ENCODE measurements at places on chromosomes 1 and 21. TPM values are rescaled to one million over a fixed set of nuclear protein-coding genes. Genes with fewer than 3 reads are reported as not detected.

CYP4A22 gene
- total RNA-seq = not detected

MXRA8 gene
- total RNA-seq = 20.2 TPM

VAV3 gene
- 1.4 TPM for total RNA-seq

KCNJ9 gene
- 0.05 TPM for total RNA-seq

KCNK1 gene
- 25.2 TPM for total RNA-seq

NR1I3 gene
- total RNA-seq = not detected

NPHS2 gene
- not detected for total RNA-seq

ZNF670 gene
- total RNA-seq = 1.5 TPM

SYT14 gene
- total RNA-seq = not detected

C4BPA gene
- not detected for total RNA-seq

ZP4 gene
- total RNA-seq = not detected

ATAD3C gene
- 2.8 TPM for total RNA-seq

CRP gene
- not detected for total RNA-seq

PCSK9 gene
- not detected for total RNA-seq

C8B gene
- total RNA-seq = not detected

C1orf53 gene
- 7.8 TPM for total RNA-seq

LRRC38 gene
- total RNA-seq = 0.30 TPM

ARHGAP30 gene
- 2.4 TPM for total RNA-seq

GRCh38 chr1:162663589-162664106 lies 31.4 kb downstream of the DDR2 start:
- DNase-seq = no peak

- DNase-seq = no peak
Observed at GRCh38 chr1:24266998-24267397, 52.2 kb upstream of the GRHL3 start.

DNA sequence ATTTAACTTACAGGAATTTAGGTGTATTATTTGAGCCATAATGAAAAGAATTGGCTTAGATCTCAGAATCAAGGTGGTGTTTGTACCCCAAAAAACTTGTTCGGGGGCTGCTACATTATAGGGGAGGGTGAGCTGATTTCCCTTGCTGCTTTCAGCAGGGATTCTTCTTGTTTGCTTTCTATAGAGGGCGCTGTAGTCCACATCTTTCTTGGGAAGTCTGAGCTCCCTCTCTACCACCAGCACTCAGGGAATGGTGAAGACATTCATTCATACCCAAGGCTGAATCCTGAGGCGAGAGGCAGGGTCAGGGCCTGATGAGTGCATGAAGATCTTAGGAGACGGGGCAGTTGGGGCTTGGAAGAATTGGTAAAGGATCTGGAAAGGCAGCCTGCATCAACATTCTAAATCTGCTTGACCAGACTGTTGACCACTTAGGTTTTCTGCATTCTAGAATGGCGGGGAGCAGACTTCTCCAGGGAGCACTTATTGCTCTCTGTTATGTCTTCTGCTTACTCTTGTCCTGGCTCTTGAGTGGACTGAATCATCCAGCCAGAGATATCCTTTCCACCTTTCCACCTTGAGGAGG lies 18.9 kb downstream of the SPATA46 start:
- DNase-seq = no peak

DNA sequence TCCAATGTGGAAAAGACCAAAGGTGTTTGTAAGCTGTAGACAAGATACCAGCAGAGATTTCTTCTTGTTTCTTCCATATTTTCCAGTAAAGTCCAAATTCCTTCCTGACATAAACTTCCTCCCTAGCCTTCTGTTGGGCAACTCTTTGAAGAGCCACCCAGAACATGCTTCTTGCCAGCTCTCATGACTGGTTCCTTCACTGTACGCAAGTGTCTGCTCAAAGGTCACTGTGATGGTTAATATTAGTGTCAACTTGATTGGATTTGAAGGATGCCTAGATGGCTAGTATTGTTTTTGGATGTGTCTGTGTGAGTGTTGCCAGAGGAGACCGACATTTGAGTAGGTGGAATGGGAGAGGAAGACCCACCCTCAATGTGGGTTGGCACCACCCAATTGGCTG lies 416.6 kb upstream of the RUNX1 start:
- no peak for DNase-seq

DNA sequence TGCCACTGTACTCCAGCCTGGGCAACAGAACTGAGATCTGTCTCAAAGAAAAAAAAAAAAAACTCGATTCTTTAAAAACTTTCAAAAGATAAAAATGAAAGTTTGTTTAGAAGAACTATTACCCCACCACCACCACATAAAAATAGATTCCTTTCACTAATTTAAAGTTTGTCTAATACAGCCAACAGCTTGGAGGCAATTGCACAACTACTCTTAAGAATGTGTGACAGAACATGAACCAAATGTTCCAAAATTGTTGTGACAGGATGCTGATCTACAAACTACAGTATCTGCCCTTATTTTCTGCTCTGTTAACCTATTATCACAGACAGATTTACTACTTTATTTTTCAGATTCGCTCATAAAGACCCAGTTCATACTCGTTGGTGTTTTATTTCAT lies 5.5 kb upstream of the TGFBR3 start:
- no peak for DNase-seq

DNA sequence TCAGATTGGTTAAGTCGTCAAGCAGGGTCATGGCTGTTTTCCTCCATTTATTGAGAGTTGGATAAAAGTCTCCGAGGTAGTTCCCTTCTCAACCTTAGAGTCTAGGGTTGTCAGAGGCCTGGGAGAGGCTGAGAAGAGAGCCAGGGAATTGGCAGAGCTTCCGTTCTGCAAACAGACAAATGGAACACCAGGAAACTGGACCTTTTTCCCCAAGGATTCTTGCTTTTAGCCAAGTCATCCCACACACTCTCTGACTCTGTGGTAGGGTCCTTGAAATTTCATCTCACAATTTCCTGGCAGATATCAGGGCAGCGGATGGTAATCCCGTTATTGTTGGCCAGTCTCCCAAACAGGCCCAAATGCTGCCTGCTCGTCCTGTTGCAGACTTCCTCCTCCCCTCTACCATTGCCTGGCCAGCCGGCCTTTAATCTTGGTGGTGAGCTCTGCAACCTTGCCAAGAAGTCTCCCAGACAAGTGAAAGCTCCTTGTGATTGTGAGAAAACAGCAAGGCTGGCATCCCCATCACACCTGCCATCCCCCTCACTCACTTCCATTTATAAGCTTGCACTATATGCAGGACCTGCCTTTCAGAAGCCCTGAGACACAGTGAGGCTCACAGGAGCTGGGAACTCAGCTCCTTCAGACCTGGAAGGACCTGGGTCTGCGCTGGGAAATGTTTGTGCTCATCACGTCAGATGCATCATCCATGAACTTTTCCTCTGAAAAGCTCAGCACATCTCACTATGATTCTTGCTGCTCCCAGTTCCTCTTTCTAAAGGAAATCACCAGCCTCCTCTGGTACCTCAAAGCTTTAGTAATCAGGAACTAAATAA lies 13.7 kb upstream of the SRP9 start:
- no peak for DNase-seq

DNA sequence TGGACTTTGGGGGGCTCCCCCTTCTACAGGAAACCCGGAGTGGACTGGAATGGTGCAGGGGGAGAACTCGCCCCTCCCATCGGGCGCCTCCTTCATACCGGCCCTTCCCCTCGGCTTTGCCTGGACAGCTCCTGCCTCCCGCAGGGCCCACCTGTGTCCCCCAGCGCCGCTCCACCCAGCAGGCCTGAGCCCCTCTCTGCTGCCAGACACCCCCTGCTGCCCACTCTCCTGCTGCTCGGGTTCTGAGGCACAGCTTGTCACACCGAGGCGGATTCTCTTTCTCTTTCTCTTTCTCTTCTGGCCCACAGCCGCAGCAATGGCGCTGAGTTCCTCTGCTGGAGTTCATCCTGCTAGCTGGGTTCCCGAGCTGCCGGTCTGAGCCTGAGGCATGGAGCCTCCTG lies at the start of gene TNFRSF14:
Gene TNFRSF14 (plus strand): TSS at position 95 of the 401 bp plus-strand sequence. CDS start 294 bp downstream, at position 389.
- DNase-seq = no peak

DNA sequence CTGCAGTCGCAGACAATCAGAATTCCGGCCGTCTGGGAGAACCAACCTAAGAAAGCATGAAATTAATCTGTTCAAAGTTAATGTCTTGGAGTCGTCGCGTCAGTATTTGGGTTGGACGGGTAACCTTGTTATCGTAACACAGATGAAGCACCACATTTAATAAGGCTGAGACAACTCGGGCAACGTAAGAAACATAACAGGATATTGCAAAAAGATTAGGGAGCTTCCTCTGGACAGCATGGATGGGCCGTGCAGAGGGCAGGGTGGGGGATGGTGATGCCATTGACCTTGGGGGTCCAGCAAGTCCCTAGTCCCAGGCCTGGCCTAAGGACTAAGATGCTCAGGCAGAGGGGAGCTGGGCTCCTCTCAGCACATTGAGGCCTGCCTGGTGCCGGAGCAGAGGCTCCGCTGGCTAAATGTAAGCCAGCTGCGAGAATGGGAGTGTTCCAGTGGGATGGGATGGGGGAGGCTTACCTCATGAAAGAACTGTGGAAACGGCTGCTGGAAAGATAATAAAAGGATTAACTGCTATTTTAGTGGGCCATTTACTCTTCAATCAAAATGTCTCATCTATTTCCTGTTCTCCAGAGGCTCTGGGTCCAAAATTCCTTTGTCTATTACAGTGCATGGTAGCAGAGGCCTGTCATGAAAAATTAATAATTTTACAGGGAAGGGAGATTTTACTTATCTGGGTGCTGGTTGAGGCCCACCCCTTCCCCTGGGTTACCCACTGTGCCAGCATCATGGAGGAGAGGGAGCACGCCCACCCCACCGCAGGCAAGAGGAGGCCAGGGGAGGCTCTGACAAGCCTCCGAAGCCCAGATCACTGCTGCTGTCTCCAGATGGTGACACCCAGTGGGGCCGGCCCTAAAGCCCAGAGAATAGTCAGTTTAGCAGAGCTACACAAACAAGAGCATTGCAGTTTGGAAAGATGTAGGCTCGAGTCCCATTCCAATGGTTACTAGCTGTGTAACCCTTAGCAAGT lies 131.6 kb downstream of the DMRTB1 start:
- DNase-seq = no peak

DNA sequence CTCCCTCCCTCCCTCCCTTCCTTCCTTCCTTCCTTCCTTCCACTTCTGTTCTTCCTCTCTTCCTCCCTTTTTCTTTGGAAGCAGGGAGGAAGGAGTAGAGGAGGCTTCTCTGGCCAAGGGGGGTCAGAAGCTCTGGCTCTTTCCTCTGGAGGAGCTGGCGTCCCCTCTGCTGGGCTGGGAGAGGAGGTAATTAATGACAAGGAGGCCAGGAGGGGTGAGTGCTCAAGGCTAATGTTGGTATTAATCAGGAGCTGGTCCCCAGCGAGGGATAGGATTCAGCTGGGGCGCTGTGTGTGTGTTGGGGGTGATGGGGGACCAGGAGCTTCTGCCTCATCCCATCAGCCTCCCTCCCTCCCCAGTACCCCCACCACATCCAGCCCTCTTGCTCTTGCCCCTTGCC lies 6.2 kb upstream of the PEAR1 start:
- no peak for DNase-seq

DNA sequence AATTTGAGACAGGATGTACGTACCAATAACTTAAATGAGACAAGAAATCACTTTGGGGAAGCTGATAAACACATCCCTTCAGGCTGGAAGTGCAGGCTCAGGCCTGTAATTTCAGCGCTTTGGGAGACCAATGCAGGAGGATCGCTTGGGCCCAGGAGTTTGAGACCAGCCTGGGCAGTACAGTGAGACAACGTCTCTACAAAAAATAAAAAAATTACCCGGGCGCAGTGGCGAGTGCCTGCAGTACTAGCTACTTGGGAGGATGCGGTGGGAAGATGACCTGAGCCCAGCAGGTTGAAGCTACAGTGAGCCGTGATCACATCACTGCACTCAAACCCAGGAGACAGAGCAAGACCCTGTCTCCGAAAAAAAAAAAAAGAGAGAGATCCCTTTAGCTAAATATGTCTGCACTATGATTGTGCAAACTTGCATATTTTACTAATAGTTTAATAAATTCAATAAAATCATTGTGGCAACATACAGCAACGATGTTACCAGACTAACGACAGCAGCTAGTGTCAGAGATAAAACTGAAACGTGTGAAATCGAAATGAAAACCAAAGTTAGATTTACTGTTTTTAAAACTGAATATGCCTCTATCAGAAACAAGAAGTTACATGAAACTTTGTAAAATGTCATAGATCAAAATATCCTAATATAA lies 54.7 kb downstream of the CD2 start:
- DNase-seq = no peak

GRCh38 chr1:205512059-205513045 lies 7.9 kb downstream of the CDK18 start:
- DNase-seq = peak; percentile 53

- DNase-seq = no peak
Observed at GRCh38 chr1:228695015-228695955, 40.0 kb upstream of the RHOU start.

- DNase-seq = no peak
Observed at GRCh38 chr1:234666761-234667160, 56.8 kb upstream of the IRF2BP2 start.

- no peak for DNase-seq
Observed at GRCh38 chr1:14339288-14339687, 259.2 kb upstream of the KAZN start.

DNA sequence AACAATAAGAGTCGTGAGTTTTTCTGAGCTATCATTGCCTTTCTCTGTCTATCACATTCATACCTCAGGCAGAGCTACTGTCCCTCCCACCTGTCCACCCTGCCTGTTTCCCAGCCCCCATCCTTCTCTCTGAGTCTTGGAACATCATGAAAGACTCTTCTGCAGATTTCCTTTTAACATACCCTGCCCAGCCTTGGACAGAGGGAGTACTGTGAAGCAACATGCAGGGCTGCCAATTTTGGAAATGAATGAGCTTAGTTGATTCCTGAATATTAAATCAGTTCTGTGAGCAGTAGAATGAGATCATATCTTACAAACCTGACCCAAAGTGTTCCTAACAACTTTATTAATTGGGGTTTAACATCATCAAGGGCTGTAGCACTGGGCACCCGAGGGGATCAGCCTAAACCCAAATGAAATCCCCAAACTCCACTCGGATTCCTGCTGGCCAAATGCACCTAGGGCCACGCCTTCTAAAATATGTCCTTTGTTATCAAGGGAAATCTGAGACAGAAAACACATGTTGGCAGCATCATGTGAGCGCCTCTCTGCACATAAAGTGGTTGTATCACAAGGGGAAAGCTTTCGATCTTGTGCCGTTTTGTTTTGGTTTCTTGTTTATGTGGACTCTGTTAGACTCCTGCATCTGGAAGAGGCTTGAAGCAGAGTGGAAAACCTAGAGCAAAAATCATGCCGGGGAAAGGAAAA lies 357.6 kb downstream of the KIF26B start:
- DNase-seq = no peak

All from left ventricle myocardium inferior (tissue), 1 donor.